NCI-H2081 (cell line): ENCODE measurements at places on chromosomes 11 and 22.

DNA sequence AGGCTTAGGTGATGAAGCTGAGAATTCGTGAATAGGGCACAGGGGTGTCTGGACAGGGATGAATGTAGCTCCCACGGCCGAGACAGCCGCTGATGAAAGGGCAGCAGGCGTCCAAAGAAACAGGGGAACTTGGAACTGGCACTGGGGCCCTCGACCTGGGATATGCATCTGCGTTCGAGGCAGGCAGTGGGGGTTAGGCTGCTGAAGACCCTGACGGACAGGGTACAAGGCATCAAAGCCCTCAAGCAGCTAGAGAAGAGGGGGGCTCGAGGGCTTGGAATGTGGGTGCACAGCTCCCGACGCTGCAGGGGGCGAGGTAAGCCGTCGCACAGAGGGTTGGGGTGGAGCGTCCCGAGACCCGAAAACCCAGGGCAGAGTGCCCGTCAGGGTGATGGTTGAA lies 6.9 kb upstream of the SYT8 start:
- no peak for DNase-seq

GRCh38 chr11:111185266-111185665 lies 60.3 kb upstream of the POU2AF2 start:
- DNase-seq = no peak

DNA sequence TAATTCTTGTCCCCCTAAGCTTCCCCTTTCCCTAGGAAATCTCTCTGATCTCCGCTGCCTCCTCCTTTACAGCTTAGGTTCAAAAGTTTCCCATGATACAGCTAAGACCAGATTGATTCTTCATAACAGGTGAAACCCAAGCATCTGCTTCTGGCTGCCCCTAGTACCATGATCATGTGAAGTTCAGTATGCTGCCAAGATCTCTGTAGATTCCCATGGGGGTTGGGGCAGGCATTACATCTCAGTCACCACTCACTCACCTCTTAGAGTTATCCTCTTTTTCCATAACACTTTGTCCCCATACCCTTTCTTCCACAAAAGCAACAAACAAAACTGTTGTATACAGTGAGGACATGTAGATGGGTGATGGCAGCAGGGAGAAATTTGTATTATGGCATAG lies 44.0 kb downstream of the RRP8 start:
- no peak for DNase-seq

DNA sequence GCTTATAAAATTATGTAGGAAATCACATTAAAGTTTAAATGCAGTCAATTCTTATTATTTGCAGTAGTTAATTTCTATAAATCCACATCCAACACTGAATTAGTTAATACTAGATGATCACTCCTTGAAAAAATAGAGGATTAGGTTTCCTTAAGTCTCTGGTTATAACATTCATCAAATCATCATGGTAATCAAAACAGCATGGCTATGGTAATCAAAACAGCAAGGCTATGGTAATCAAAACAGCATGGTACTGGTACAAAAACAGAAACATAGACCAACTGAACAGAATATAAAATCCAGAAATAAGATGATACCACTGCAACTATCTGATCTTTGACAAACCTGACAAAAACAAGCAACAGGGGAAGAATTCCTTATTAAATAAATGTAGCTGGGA lies 814.6 kb upstream of the CCDC179 start:
- DNase-seq = no peak
